ENCODE measurements at places on chromosomes 5 and 9.

DNA sequence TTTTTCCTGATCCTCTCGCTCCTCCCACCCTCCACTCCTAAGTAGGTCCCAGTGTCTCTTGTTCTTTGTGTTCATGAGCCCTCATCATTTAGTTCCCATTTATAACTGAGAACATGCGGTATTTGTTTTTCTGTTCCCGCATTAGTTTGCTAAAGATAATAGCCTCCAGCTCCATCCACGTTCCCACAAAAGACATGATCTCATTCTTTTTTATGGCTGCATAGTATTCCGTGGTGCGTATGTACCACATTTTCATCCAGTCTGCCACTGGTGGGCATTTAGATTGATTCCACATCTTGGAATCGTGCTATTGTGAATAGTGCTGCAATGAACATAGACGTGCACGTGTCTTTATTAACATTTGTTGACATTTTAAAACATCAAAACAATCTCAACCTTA lies 34.2 kb upstream of the CACNA1B start:
- no peak overlapping the region for H3K4me3 ChIP-seq
- DNase-seq, result no peak
- H3K27me3 ChIP-seq, result no peaks in the 10 kb centered on the region
- H3K27ac ChIP-seq, result no peak overlapping the region
- H3K36me3 ChIP-seq, result no peaks in the 10 kb centered on the region

GRCh38 chr5:149939546-149939945 lies 5.0 kb downstream of the PDE6A start:
- no peak overlapping the region for H3K4me3 ChIP-seq
- no peak for DNase-seq
- no peaks in the 10 kb centered on the region for H3K36me3 ChIP-seq
- H3K4me1 ChIP-seq, result no peaks in the 10 kb centered on the region
- no peak overlapping the region for H3K27ac ChIP-seq

DNA sequence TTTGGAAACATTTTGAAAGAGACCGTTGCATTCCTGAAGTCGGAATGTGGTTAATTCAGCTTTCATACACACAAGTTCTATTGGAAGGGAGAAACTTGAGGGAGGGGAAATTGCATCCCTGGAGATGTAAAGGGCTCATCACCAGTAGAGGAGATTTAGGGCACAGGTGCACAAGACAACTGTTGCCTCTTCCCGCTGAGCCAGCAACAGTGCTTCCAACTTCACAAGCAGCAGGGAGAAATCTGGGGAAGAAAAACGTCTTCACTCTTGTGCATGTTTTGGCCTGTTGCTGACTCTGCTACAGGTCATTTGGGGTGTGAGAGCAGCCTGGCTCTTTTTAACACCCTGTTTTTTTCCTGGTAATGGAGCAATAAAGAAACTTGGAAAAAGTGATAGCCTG lies 277.9 kb downstream of the GAS1 start:
- H3K27ac ChIP-seq, result no peak overlapping the region
- DNase-seq, result no peak
- H3K4me1 ChIP-seq, result peaks cover 8% of the 10 kb centered on the region
- H3K4me3 ChIP-seq, result no peak overlapping the region
- no peaks in the 10 kb centered on the region for H3K36me3 ChIP-seq
- peaks cover 2% of the 10 kb centered on the region for H3K27me3 ChIP-seq

DNA sequence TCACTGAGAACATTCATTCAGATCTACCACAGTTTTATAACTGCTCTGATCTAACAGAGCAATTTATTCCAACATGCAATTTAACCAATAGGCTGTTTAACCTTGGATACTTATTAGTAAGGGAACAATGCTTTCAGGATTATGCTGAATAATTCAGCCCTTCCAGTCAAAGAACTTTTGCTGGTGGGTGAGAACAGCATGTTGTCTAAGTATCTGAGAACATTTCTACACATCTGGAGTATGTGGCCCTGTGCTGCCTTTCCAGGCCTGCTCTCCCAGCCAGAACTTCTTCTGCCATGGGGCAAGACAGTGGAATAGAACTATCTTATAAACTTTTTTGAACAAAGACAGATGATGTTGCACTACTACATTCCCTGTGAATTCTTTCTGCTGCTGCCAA lies 55.8 kb downstream of the NFIB start:
- H3K4me3 ChIP-seq, result no peak overlapping the region
- no peaks in the 10 kb centered on the region for H3K4me1 ChIP-seq
- H3K27me3 ChIP-seq, result no peaks in the 10 kb centered on the region

DNA sequence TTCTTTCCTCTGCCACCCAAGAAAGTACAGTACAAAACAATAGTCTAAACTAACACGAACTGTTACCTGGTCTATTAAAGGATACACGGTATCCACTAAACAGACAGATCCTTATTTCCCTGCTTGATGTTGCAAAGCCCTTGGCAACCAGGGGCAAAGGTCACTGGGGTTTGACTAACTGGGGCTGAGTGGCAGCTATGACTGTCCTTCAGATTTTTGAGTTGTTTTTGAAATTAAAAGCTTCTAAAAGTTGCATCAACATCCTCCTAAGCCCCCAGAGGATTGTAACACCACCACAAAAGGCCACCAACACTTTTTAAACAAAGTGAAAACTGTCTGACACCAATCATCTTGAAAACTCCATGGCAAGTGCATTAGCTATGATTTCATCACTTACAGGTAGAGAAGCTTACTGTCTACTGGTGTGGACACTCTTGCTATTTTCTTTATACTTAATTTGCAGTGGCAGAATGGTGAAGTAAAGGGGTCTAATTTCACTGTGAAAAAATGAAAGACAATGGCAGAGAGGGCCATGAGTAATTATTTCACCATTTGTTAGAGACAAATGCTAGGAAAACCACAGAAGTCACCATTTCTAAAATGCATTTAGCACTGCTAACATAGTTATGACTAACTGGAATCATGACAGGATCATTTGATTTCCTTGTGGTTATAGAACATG lies 292.4 kb downstream of the EFNA5 start:
- H3K36me3 ChIP-seq, result no peaks in the 10 kb centered on the region
- DNase-seq, result no peak
- H3K4me1 ChIP-seq, result no peaks in the 10 kb centered on the region

DNA sequence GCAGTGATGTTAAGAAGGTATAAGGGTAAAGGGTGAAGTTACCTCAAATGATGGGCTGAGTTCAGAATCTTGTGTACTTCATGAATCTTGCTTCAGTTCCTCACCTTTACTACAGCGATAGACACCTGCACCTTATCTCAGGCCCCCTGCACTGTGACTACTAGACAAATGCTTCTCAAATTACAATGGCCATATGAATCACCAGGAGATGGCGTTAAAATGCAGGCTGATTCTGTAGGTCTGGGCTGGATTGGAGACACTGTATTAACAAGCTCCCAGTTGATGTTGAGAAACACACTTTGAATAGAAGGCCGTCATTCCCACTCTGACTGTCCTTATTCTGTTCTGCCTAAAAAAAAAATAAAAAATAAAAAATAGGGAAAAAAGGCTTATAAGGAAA lies 29.8 kb downstream of the TARS1 start:
- no peak for DNase-seq
- H3K27ac ChIP-seq, result no peak overlapping the region
- no peak overlapping the region for H3K4me3 ChIP-seq
- H3K36me3 ChIP-seq, result peaks cover 83% of the 10 kb centered on the region
- no peaks in the 10 kb centered on the region for H3K27me3 ChIP-seq

DNA sequence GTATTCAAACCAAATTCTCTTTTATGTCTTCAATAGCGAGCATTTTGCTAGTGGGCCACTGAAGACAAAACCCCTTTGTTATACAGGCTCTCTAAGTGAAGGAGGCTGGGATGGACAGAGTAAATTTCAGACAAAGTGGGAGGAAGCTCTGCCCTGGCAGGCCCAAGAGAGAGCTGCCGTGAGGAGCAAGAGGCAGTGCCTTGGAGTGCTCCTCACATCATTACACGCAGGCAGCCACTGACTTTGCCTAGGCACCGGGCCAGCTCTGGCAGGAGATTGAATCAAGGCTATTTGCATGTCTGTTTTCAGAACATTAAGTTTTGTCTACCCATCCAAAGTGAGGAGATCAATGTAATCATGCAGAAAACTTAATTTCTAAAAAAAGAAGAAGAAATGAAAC lies 167.7 kb downstream of the CCDC192 start:
- no peaks in the 10 kb centered on the region for H3K4me1 ChIP-seq
- no peak for DNase-seq
- peaks cover 1% of the 10 kb centered on the region for H3K27me3 ChIP-seq
- no peak overlapping the region for H3K27ac ChIP-seq
- H3K4me3 ChIP-seq, result no peak overlapping the region

DNA sequence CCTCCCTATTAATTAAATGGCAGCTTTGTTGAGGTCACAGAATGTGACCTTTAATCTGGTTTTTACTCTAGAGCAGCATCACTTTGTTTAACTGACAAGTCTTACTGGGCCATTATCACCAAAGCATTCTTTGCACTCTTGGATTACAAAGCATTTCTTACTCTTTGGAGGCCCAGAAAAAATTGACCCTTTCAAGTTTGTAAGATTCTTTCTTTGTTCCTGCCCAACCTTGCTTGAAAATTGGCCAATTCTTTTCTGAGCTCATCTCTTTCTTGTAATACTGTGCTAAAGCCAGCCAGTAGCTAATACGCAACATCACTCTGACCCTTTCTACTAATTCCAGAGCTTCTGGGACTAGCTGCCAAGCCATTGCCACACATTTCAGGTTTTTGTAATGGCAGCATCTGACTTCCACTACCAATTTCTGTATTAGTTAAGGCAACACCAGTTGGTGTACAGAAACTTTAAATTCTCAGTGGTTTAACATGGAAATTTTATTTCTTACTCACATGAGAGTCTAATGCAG lies 131.6 kb downstream of the PRDM6 start:
- H3K4me3 ChIP-seq, result no peak overlapping the region
- peaks cover 2% of the 10 kb centered on the region for H3K27me3 ChIP-seq
- H3K36me3 ChIP-seq, result no peaks in the 10 kb centered on the region
- H3K4me1 ChIP-seq, result no peaks in the 10 kb centered on the region
- H3K27ac ChIP-seq, result no peak overlapping the region

GRCh38 chr5:178564811-178565550 lies 25.2 kb downstream of the COL23A1 start:
- no peaks in the 10 kb centered on the region for H3K36me3 ChIP-seq
- no peak overlapping the region for H3K4me3 ChIP-seq
- no peak overlapping the region for H3K27ac ChIP-seq
- no peaks in the 10 kb centered on the region for H3K4me1 ChIP-seq
- H3K27me3 ChIP-seq, result peaks cover 23% of the 10 kb centered on the region

DNA sequence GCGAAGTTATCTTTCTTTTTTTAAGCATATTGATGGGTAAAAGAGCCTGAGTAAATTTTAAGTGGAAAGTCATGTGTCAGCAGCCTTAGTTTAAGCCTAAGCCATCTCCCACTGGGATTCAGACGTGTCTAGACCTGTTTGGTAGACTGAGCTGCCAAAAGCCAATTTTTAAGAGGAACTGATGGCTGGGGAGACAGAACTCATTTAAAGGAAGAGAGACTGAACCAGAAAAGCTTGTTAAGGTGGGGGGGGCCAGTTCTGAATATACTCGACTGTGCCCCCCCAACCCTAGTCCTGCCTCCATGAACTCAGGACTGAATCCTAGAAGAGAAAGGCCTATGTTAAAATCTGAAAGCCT lies 58.3 kb upstream of the PLPP1 start:
- no peak overlapping the region for H3K4me3 ChIP-seq
- no peaks in the 10 kb centered on the region for H3K27me3 ChIP-seq
- H3K36me3 ChIP-seq, result peaks cover 5% of the 10 kb centered on the region
- peaks cover 27% of the 10 kb centered on the region for H3K4me1 ChIP-seq
- H3K27ac ChIP-seq, result no peak overlapping the region

GRCh38 chr9:99466104-99466503 lies 244.0 kb downstream of the SEC61B start:
- peaks cover 3% of the 10 kb centered on the region for H3K27me3 ChIP-seq
- no peaks in the 10 kb centered on the region for H3K36me3 ChIP-seq
- no peak for DNase-seq
- no peak overlapping the region for H3K4me3 ChIP-seq

- H3K4me1 ChIP-seq, result no peaks in the 10 kb centered on the region
- no peak overlapping the region for H3K4me3 ChIP-seq
- H3K27me3 ChIP-seq, result peaks cover 1% of the 10 kb centered on the region
- DNase-seq, result no peak
- H3K27ac ChIP-seq, result no peak overlapping the region
- H3K36me3 ChIP-seq, result no peaks in the 10 kb centered on the region
Measured at GRCh38 chr9:134616341-134616740, 25.3 kb upstream of the COL5A1 start.

- peaks cover 33% of the 10 kb centered on the region for H3K4me1 ChIP-seq
- DNase-seq, result no peak
- no peak overlapping the region for H3K4me3 ChIP-seq
- H3K27me3 ChIP-seq, result no peaks in the 10 kb centered on the region
- peak overlapping the region; percentile 9 for H3K27ac ChIP-seq
- H3K36me3 ChIP-seq, result peaks cover 79% of the 10 kb centered on the region
Measured at GRCh38 chr5:181235323-181235688, 8.4 kb downstream of the RACK1 start.

- no peak overlapping the region for H3K27ac ChIP-seq
- no peak for DNase-seq
- H3K27me3 ChIP-seq, result peaks cover 17% of the 10 kb centered on the region
- H3K36me3 ChIP-seq, result no peaks in the 10 kb centered on the region
- H3K4me3 ChIP-seq, result no peak overlapping the region
Measured at GRCh38 chr9:76912636-76913275, 6.8 kb upstream of the PRUNE2 start.

GRCh38 chr5:113195251-113195650 lies 218.7 kb downstream of the DCP2 start:
- H3K27me3 ChIP-seq, result no peaks in the 10 kb centered on the region
- H3K36me3 ChIP-seq, result no peaks in the 10 kb centered on the region
- H3K4me1 ChIP-seq, result no peaks in the 10 kb centered on the region
- H3K27ac ChIP-seq, result no peak overlapping the region
- no peak overlapping the region for H3K4me3 ChIP-seq
- DNase-seq, result no peak

- peaks cover 7% of the 10 kb centered on the region for H3K4me1 ChIP-seq
- no peaks in the 10 kb centered on the region for H3K36me3 ChIP-seq
- H3K27me3 ChIP-seq, result no peaks in the 10 kb centered on the region
- no peak for DNase-seq
- no peak overlapping the region for H3K4me3 ChIP-seq
Measured at GRCh38 chr5:143986516-143987212, 174.7 kb downstream of the HMHB1 start.

DNA sequence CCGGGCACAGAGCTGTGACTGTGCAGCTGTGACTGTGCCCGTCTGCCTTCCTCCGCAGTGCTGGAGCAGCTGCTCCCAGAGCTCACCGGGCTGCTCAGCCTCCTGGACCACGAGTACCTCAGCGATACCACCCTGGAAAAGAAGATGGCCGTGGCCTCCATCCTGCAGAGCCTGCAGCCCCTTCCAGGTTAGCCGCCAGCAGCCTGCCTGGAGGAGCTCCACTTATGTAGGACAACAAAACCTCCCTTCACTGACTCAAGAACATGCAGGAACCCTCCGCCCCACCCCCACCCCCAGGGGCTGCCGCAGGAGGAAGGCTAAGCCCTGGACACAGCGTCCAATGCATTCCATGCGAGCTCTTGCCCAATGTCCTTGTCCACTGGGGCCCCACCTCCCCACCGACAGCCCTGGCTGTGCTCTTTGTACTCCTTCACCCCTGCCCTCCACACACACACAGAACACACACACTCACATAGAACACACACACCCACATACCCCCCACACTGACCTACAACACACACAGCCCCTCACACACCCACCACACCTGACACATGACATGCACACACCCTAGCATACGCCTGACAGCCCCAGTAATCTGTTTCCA lies 27.9 kb downstream of the AFAP1L1 start:
- H3K4me3 ChIP-seq, result no peak overlapping the region
- H3K4me1 ChIP-seq, result peaks cover 16% of the 10 kb centered on the region
- H3K27ac ChIP-seq, result no peak overlapping the region
- no peak for DNase-seq
- H3K36me3 ChIP-seq, result no peaks in the 10 kb centered on the region

GRCh38 chr5:93674866-93675459 lies 66.4 kb downstream of the POU5F2 start:
- no peak for DNase-seq
- no peaks in the 10 kb centered on the region for H3K4me1 ChIP-seq
- H3K27me3 ChIP-seq, result no peaks in the 10 kb centered on the region
- no peaks in the 10 kb centered on the region for H3K36me3 ChIP-seq
- H3K27ac ChIP-seq, result no peak overlapping the region

All from activated CD4-positive, alpha-beta T cell treated with anti-CD3 and anti-CD28 coated beads, Interleukin-2, amount 10 ng/mL, durations not matched to agents 7 days and 5 days (primary cell).